ENCODE measurements at places on chromosomes 6 and 20. TPM values are rescaled to one million over a fixed set of nuclear protein-coding genes. Genes with fewer than 3 reads are reported as not detected.

The XPO5 gene
- 19.9 TPM for total RNA-seq

The SAMD5 gene
- total RNA-seq, result 0.43 TPM

The BEND3 gene
- 3.1 TPM for total RNA-seq

The TFAP2C gene
- total RNA-seq, result under 0.01 TPM

The ARHGAP18 gene
- 54.6 TPM for total RNA-seq

The TREML2 gene
- total RNA-seq, result not detected

The DYNLT2 gene
- total RNA-seq, result 0.86 TPM

Data from dermis lymphatic vessel endothelial cell (primary cell).